ENCODE measurements at places on chromosomes 4 and X.

GRCh38 chr4:39883646-39884045, 94.1 kb downstream of the PDS5A start:
- no peak for DNase-seq
- H3K4me3 ChIP-seq, result no peak overlapping the region
- no peaks in the 10 kb centered on the region for H3K4me1 ChIP-seq
- peaks cover 14% of the 10 kb centered on the region for H3K36me3 ChIP-seq

GRCh38 chrX:115898382-115899001, 272.1 kb upstream of the AGTR2 start:
- H3K4me1 ChIP-seq, result no peaks in the 10 kb centered on the region
- H3K27ac ChIP-seq, result no peak overlapping the region
- no peaks in the 10 kb centered on the region for H3K27me3 ChIP-seq
- H3K36me3 ChIP-seq, result no peaks in the 10 kb centered on the region
- H3K4me3 ChIP-seq, result no peak overlapping the region

- no peaks in the 10 kb centered on the region for H3K4me1 ChIP-seq
- H3K36me3 ChIP-seq, result no peaks in the 10 kb centered on the region
- no peaks in the 10 kb centered on the region for H3K27me3 ChIP-seq
- no peak for DNase-seq
- no peak overlapping the region for H3K4me3 ChIP-seq
Measured at GRCh38 chrX:10648614-10649013, 28.2 kb upstream of the MID1 start.

DNA sequence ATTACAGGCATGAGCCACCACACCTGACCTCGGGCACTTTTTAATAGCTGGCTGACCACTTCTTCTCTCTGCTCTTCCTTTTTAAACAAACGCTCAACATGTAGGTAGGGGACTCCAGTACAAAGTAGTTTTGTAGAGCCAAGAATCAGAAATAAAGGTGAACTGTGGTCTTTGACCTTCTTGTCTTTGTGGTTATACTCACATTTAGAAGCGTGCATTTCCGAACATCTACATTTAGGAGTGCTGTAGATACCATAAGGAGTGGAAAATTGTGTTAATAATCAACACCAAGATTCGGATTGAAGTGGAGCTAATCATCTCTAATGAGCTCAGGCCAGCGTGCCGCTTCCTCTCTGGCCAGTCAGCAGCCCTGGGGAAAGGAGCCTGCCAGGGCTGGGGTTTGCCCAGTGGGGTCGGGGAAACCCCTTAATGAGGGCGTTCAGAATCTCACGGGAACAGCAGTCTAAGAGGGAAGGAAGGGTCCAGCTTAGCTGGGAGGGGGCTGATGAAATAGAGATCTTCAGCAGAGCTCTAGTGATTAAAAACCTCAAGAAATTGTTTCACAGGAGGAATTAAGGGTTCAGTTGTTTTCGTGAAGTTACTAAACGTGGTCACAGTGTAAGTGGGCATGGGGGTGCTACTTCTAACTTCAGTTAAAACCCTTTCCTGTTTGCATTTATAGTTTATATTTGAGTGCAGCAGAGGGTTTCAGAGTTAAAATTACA, 81.2 kb downstream of the GAB1 start:
- H3K4me3 ChIP-seq, result no peak overlapping the region
- H3K36me3 ChIP-seq, result peaks cover 17% of the 10 kb centered on the region
- no peak overlapping the region for H3K27ac ChIP-seq
- DNase-seq, result no peak

GRCh38 chrX:96474029-96474740, 210.5 kb upstream of the DIAPH2 start:
- H3K27ac ChIP-seq, result no peak overlapping the region
- H3K4me3 ChIP-seq, result no peak overlapping the region
- no peaks in the 10 kb centered on the region for H3K27me3 ChIP-seq
- DNase-seq, result no peak

GRCh38 chrX:139077281-139078250, 366.0 kb upstream of the FGF13 start:
- DNase-seq, result no peak
- no peaks in the 10 kb centered on the region for H3K4me1 ChIP-seq
- H3K36me3 ChIP-seq, result no peaks in the 10 kb centered on the region
- H3K4me3 ChIP-seq, result no peak overlapping the region

- peaks cover 10% of the 10 kb centered on the region for H3K4me1 ChIP-seq
- H3K27me3 ChIP-seq, result no peaks in the 10 kb centered on the region
- peak overlapping the region; percentile 43 for H3K4me3 ChIP-seq
- no peak for DNase-seq
- no peak overlapping the region for H3K27ac ChIP-seq
Measured at GRCh38 chr4:3385711-3386420, 55.9 kb upstream of the HGFAC start.

DNA sequence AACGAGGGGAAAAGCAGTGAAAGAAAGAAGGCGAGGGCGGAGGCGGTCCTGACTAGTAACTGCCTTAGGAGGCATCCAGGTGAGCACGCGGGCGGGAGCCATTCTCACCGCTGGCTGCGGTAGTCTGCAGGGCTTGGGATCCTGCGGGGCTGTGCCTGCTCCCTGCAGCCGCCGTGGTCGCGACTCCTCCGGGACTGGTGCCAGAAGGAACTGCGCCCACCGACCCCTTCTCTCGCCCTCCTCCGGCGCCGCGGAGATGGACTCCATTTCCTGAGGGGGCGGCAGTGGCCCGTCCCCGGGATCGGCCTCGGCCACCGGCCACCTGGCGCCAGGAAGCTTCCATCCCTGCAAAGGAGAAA, 543 bp downstream of the NFXL1 start:
- H3K27ac ChIP-seq, result peak overlapping the region; percentile 66
- H3K4me3 ChIP-seq, result peak overlapping the region; percentile 100
- no peaks in the 10 kb centered on the region for H3K27me3 ChIP-seq
- DNase-seq, result no peak
- H3K36me3 ChIP-seq, result no peaks in the 10 kb centered on the region
- H3K4me1 ChIP-seq, result peaks cover 18% of the 10 kb centered on the region

GRCh38 chr4:61886131-61886530, 686.0 kb downstream of the ADGRL3 start:
- H3K27me3 ChIP-seq, result no peaks in the 10 kb centered on the region
- H3K4me3 ChIP-seq, result no peak overlapping the region
- no peak for DNase-seq
- no peaks in the 10 kb centered on the region for H3K4me1 ChIP-seq
- H3K27ac ChIP-seq, result no peak overlapping the region

DNA sequence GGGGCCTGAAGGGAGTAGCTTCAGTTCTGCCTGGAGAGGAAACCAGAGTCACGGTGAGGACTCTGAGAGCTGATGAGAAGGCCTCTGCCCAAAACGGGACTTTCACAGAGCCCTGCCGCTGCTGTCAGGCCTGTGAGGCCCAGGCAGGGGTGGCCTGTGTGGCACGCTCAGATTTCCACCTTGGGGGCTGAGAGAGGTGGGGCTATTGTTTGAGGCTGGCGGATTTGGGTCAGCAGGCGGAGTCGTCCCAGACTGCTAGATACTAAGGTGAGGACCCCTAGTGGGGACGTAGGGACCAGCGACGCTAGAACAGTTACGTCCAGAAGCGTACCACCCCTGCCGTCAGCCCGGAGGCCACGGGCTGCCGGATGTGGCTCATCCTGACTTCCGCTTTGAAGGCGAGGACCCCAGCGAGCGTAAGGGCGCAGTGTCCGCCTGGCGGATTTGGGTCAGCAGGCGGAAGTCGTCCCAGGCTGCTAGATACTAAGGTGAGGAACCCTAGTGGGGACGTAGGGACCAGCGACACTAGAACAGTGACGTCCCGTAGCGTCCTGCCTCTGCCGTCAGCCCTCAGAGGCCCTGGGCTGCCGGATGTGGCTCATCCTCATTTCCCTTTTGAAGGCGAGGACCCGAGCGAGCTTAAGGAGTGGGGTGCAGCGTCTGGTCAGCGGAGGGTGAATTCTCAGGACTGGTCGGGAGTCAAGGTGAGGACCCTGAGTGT, at the start of gene MAGEB1:
Gene MAGEB1 (plus strand): TSS at position 378 of the 721 bp plus-strand sequence. CDS start 3,348 bp downstream, outside the sequence.
- no peaks in the 10 kb centered on the region for H3K36me3 ChIP-seq
- no peak within 1 kb of the TSS for H3K4me3 ChIP-seq
- H3K27me3 ChIP-seq, result no peaks in the 10 kb centered on the region
- DNase-seq, result no peak

GRCh38 chr4:162274354-162274753, 110.6 kb upstream of the FSTL5 start:
- H3K27ac ChIP-seq, result no peak overlapping the region
- no peaks in the 10 kb centered on the region for H3K4me1 ChIP-seq
- H3K27me3 ChIP-seq, result no peaks in the 10 kb centered on the region
- H3K36me3 ChIP-seq, result no peaks in the 10 kb centered on the region
- DNase-seq, result no peak
- H3K4me3 ChIP-seq, result no peak overlapping the region

- H3K36me3 ChIP-seq, result no peaks in the 10 kb centered on the region
- no peaks in the 10 kb centered on the region for H3K27me3 ChIP-seq
- H3K4me3 ChIP-seq, result no peak overlapping the region
- H3K27ac ChIP-seq, result no peak overlapping the region
Measured at GRCh38 chrX:130716781-130717413, 186.1 kb downstream of the ENOX2 start.

DNA sequence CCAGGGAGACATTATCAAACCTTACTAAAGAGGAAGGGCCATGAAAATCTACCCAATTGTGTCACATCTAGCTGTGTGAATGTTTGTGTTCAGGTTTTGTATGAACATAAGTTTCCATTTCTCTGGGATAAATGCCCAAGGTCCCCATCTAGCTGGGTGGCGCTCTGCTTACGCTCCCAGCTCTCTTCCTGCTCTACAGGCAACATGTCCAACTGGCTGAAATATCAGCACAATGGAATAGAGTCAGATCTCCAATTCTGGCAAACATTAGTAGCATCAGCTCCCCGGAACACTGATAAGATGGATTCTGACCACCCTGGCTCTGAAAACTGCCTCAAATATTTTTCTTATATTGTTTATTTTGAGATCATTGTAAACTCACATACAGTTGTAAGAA, 74.8 kb downstream of the IRF2 start:
- peak overlapping the region; percentile 43 for H3K27ac ChIP-seq
- DNase-seq, result no peak
- no peak overlapping the region for H3K4me3 ChIP-seq
- H3K4me1 ChIP-seq, result peaks cover 18% of the 10 kb centered on the region
- H3K36me3 ChIP-seq, result peaks cover 17% of the 10 kb centered on the region

DNA sequence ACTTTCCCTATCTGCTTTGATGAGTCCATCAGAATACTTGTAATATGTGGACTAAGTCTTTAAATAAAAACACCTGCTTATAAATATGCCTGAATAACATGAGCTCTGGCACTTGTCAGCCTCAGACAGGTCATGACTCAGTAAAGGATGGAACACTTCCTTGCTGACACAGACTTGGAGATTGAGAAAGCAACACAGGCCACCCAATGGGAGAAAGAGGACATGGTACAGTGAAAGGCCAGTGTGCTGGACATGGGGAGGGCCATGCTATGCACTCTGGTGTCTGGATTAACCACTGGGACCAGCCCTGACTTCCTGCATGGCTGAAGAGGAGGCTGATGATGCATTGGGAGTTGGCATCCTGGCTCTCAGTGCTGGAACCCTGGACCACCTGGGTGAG, 149.5 kb downstream of the DHRSX start:
- no peak overlapping the region for H3K27ac ChIP-seq
- DNase-seq, result no peak
- H3K4me3 ChIP-seq, result no peak overlapping the region
- no peaks in the 10 kb centered on the region for H3K4me1 ChIP-seq
- H3K27me3 ChIP-seq, result no peaks in the 10 kb centered on the region

GRCh38 chrX:50913520-50913919, 3.0 kb downstream of the BMP15 start:
- H3K36me3 ChIP-seq, result no peaks in the 10 kb centered on the region
- DNase-seq, result no peak
- H3K27ac ChIP-seq, result no peak overlapping the region

DNA sequence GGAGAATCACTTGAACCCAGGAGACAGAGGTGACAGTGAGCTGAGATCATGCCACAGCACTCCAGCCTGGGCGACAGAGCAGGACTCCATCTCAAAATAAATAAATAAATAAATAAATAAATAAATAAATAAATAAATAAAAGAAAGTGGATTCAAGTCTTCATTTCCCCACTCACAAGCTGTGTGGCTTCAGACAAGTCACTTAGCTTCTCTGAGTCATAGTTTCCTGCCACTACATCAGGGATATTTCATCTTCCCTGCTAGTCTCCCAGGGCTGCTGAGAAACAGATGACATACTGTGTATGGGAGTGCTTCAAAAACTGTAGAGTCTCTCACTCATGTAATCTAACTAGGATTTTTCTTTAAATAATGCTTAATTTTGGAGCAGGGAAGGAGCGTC, 37.2 kb downstream of the TBC1D9 start:
- no peak overlapping the region for H3K4me3 ChIP-seq
- no peak for DNase-seq
- no peak overlapping the region for H3K27ac ChIP-seq
- H3K4me1 ChIP-seq, result peaks cover 7% of the 10 kb centered on the region
- H3K27me3 ChIP-seq, result no peaks in the 10 kb centered on the region
- no peaks in the 10 kb centered on the region for H3K36me3 ChIP-seq

GRCh38 chrX:20523626-20524312, 257.1 kb upstream of the RPS6KA3 start:
- H3K27ac ChIP-seq, result no peak overlapping the region
- H3K4me1 ChIP-seq, result no peaks in the 10 kb centered on the region
- no peak for DNase-seq
- H3K36me3 ChIP-seq, result no peaks in the 10 kb centered on the region
- no peak overlapping the region for H3K4me3 ChIP-seq

- no peak overlapping the region for H3K27ac ChIP-seq
- DNase-seq, result no peak
- H3K36me3 ChIP-seq, result no peaks in the 10 kb centered on the region
- H3K4me3 ChIP-seq, result no peak overlapping the region
- peaks cover 28% of the 10 kb centered on the region for H3K4me1 ChIP-seq
Measured at GRCh38 chr4:71251261-71251660, 87.6 kb upstream of the SLC4A4 start.

GRCh38 chrX:67892401-67892800, 348.6 kb downstream of the AR start:
- no peaks in the 10 kb centered on the region for H3K36me3 ChIP-seq
- DNase-seq, result no peak
- H3K4me1 ChIP-seq, result no peaks in the 10 kb centered on the region
- H3K4me3 ChIP-seq, result no peak overlapping the region

DNA sequence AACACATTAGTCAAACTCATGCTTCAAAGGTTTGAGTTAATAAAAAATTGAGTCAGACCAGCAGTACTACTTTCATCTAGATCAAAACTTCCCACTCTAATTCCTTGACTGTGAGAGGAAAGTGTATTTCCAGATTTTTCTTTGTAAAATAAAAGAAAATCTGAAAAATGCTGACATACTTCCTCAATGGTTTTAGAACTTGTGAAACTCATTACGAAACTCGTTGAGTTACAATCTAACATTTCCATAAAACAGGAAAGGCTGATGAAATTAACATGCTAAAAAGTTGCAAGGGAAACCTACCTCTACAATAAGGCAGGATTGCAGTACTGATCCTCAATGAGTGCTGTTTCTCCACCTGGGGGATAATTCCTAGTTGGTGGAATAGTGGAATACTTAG, 217.8 kb upstream of the HCCS start:
- no peaks in the 10 kb centered on the region for H3K27me3 ChIP-seq
- H3K4me3 ChIP-seq, result no peak overlapping the region
- no peaks in the 10 kb centered on the region for H3K4me1 ChIP-seq
- no peak for DNase-seq

- H3K36me3 ChIP-seq, result no peaks in the 10 kb centered on the region
- no peaks in the 10 kb centered on the region for H3K4me1 ChIP-seq
- H3K27ac ChIP-seq, result no peak overlapping the region
- no peaks in the 10 kb centered on the region for H3K27me3 ChIP-seq
Measured at GRCh38 chr4:34198966-34199365, 2045.3 kb downstream of the ARAP2 start.

All from thoracic aorta (tissue), 2 donors.